Activated CD8-positive, alpha-beta memory T cell treated with anti-CD3 and anti-CD28 coated beads, Interleukin-2, amount 50 U/mL, for 48 hours (primary cell): ENCODE measurements at places on chromosomes 3 and 15.

DNA sequence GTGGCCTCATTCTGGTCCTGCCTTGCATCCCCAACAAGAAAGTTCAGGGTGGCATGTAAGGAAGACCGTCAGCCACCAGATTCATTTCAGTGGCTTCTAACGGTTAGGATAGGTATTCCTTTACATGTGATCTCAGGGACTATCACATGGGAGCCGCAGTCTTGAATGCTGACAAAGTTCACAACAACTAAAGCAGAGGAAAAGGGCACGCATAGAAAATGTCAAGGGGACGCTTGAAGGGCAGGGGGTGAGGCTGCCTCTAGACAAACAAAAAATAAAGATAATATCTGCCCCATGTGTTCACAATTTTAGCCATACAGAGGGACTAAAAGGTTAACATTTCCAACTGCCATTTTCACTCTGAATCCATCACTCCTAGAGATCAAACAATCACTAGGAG is 31.9 kb upstream of the ARL8B start:
- peak; percentile 18 for DNase-seq

GRCh38 chr3:194064380-194065332 is 71.3 kb upstream of the HES1 start:
- no peak for DNase-seq

GRCh38 chr3:171943262-171944117 is 95.9 kb upstream of the FNDC3B start:
- DNase-seq, result no peak

- DNase-seq, result no peak
Measured at GRCh38 chr3:190265796-190266195, 56.5 kb downstream of the CLDN1 start.

GRCh38 chr3:11145888-11146287 is 8.4 kb upstream of the HRH1 start:
- DNase-seq, result no peak

DNA sequence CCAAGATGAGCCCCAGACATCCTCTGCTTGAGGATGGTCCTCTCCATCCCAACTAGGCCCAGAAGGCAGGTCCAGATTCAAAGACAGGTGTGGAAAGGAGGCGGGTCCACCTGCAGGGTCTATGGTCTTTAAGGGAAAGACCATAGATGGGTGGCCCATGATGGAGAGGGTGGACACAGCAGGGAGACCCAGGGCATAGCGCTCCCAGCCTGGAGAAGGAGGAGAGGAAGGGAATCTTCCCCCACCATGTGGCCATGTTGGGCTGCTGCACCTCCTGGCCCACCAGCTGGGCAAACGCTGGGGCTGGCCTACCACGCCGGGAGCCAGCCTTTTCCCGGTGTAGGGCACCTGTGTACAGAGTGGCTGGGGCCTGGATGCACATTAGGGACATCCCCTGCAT is 265.2 kb upstream of the TLE3 start:
- peak; percentile 45 for DNase-seq

GRCh38 chr3:123611082-123611481 is 26.2 kb upstream of the HACD2 start:
- no peak for DNase-seq
